ENCODE measurements at places on chromosomes 12 and 14.

- no peak for DNase-seq
These were observed 115.8 kb downstream of the SLC25A47 start for GRCh38 chr14:100438678-100439592.

GRCh38 chr14:55294603-55295002 is 23.4 kb downstream of the FBXO34 start:
- no peak for DNase-seq

DNA sequence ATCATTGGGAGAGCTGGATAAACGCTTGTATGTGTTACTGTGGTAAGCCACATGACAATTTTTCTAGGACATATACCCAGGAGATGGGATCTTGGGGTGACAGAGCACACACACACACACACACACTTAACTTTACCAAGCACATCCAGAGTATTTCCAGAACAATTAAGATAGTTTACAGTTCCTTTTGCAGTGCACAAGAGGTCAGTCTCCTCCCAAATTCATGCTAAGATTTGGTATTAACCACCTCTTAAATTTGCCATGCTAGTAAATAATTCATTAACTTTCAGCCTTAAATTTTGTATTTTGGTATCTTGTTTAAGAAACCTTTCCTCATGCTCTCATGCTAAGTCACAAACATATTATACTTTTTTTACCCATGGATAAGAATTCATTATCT is 33.9 kb upstream of the LIMA1 start:
- DNase-seq, result no peak

DNA sequence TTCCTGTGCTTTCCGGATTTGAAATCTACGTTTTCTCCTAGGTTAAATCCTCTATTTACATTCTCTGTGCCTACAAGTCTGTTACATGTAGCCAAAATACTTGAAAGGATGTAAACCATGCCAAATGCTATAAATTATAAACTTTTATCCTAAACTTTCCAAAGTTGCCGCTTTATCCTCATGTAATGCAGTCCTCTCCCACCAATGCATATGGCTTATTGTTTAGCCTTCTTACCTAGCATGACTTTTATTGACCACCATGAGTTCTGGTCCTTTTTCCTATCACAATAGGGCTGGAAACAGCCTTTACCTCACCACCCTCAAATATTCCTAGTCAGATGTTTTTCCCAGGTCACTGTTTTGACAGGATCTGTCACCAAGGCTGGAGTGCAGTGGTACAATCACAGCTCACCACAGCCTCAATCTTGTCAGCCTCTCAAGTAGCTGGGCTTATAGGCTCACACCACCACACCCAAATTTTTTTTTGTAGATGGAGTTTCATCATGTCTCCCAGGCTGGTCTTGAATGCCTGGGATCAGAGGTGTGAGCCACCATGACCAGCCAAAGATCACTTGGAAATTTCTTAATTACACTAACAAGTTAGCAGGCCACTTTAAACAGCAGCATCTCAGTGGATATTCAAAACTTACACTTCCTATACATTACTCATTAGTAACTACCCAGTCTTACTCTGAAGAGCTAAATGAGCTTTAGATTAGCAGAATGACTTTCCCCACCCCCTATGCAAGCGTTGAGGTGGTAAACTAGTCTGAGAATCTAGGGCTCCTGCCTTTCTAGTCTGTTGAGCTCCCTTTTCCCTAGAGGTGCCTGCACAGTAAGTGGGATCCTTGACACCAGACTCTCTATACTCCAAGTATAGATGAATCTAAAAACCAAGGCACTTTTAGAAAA is 4.1 kb downstream of the TUBA1B start:
- no peak for DNase-seq

GRCh38 chr14:24392325-24393091 is 6.3 kb upstream of the NYNRIN start:
- DNase-seq, result no peak

DNA sequence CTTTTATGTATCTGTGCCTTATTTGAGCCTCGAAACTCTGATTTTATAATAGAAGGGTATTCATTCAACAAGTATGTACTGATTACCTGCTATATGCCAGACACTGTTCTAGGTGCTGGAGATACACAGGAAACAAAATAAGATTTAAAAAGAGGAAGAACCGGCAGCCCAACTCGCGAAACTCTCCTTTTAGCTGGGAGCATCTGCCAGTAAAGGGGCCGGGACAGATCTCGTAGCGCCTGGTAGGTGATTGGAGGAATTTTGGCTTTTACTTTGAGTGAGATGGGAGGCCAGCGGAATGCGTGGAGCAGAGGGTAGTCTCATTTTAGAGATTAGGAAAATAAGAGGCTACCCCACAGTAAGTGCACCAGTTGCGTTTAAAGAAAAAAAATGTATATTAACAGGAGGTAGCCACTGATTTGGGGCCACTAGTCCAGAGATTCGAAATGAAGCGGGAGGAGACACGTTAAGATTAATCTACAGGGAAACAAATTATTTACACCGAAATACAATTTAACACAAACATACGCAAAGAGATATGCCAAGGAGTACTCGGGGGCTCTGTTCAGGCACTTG is 520 bp upstream of the MON2 start:
- DNase-seq, result no peak

DNA sequence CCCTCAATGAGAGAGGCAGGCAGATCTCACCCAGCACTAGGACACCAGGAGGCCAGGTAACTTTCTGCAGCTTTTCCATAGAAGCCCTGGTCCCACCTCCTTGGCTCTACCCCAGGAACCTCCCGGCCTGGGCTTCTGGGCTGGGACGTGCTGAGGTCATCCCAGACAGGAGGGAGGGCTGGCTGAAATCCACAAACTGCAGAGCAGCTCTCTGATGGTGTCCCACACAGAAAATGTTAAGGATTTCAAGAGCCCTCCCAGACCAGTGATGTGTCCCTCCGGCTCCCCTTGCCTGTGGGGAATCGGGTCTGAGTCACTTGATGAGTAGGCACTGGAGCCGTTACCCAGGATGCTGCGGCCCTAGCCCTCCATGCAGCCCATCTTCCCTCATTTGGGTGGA is 124.1 kb downstream of the ESRRB start:
- DNase-seq, result no peak

DNA sequence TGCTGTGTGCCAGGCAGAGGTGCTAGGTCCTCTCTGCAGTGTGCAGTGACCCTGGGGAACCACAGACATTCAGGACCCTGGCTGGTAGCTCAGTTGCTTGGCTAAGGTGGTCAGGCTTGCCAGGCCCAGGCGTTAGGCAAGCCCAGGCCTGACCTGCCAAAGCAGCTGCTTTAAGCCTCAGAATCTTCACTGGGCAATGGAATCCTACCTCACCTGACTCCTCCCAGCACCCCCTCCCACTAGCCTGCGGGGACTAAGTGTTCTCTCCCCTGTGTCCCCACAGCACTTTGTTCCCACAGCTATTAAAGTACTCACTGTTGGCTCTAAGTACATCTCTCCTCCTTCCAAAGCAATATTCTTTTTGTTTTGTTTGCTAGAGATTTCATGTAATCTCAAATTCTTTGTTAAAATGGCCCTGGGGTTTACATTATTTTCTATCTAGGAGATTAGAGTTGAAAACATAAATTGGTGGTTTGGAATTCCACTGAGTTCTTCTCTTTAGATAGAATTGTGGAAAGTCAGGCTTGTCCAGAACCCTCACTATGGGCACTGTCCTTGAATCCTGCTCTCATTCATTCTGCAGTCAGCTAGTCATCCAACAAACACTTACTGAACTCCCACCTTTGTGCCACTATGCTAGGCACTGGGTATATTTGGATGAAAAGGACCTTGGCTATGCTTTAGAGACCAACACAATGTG is 44.4 kb downstream of the DGLUCY start:
- DNase-seq, result no peak

DNA sequence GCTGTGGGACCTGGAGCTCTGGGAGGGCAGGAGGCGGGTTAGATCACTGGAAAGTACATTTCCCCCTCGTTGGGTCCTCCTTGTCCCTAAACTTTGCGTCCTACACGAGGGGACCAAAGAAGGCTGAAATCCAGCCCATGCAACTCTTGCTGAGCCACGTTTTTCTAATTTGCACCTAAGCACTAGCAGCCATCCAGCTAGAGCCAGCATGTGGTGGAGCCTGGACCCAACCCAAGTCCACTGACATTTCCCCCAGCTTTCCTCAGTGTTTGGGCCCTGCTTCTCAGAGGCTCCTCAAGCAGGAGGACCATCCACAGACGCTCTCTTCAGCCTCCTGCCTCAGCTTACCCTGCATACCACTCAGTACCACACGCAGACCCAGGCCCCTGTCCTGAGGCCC is 49.7 kb downstream of the TSPAN11 start:
- DNase-seq, result no peak

GRCh38 chr14:35875296-35875695 is 49.2 kb downstream of the BRMS1L start:
- no peak for DNase-seq

DNA sequence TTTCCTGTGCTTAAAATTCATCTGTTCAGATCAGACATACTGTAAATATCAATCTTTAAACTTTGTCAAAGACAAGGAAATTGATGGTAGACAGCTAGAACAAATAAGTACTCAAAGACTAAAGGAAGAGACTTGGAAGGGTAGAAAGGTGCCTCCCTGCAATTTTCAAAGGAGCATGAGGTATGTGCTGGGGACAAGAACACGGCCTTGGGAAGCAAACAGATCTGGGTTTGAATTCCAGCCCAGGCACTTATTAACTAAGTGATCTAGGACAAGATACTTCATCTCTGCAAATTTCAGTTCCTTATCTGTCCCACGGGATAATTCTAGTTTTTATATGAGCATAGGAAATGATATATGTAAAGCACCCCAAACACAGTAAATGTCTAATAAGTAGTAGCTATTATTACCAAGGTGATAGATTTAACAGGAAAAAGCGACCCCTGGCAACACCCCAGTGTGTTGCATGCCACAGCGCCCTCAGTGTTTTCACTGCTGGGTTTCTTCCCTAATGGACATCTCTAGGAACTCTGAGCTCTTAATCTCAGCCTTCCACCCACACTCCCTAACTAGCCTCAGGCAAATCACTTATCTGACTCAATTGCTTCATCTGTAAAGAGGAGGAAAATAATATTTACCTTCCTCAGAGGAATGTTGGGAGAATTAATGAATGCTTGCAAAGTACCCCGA is 44.7 kb upstream of the BMP4 start:
- no peak for DNase-seq

Measured in stimulated activated CD8-positive, alpha-beta memory T cell treated with anti-CD3 and anti-CD28 coated beads, Interleukin-7, amount 100 ng/mL, for 1 hour (primary cell).